ENCODE measurements at places on chromosomes 1 and 21. TPM values are rescaled to one million over a fixed set of nuclear protein-coding genes. Genes with fewer than 3 reads are reported as not detected.

The TMEM81 gene
- 1.8 TPM for total RNA-seq

The MCOLN2 gene
- 6.2 TPM for total RNA-seq

The STXBP3 gene
- 71.0 TPM for total RNA-seq

The MYOM3 gene
- not detected for total RNA-seq

The EXTL2 gene
- 18.5 TPM for total RNA-seq

The PRAMEF11 gene
- total RNA-seq = not detected

The PTPRU gene
- total RNA-seq = 25.8 TPM

The UBL4B gene
- not detected for total RNA-seq

The GUCA2A gene
- not detected for total RNA-seq

The ESRRG gene
- 0.83 TPM for total RNA-seq

The TMEM35B gene
- 36.0 TPM for total RNA-seq

The IRF6 gene
- under 0.01 TPM for total RNA-seq

The NCMAP gene
- not detected for total RNA-seq

- no peak for DNase-seq
Measured at GRCh38 chr1:234433563-234434285, 45.3 kb downstream of the TARBP1 start.

DNA sequence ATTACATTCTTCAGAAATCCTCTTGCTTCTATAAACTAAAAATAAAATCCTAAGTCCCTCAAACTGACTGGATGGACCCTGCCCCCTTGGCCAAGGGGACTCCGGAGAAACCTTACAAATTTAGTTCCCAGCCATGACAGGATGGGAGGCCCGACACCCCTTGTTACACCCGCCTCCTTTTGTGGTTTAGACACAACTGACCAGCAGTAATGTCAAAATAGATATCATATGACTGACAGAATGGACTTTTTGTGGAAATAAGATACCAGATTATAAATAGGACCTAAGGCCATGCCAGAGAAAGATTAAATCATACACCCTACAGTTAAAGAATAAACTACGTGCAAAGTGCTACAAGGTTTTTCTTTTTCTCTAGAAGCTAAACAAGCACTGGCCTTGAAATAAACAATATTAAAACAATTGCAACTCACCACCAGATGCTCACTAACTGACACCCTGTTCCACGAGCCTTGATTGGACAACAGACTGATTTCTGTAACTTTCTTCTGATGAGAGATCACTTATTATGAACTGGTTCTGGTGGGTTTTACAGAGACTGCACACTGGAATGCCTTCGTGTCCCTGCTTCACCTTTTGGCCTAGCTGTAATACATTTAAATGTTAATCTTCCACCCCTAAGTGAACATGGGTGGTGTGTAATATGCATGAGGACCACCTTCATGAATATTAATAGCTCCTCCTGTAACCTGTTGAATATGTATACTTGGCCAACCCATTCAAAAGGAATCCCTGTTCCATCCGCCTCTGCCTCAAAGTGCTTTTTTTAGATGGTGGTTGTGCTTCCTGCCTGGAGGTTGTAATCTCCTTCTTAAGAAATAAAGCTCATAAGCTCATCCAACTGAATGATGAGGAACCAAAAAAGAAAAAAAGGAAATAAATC, 99.6 kb downstream of the ODF2L start:
- DNase-seq = no peak

GRCh38 chr1:1591452-1591851, 8.5 kb downstream of the FNDC10 start:
- no peak for DNase-seq

- DNase-seq = no peak
Measured at GRCh38 chr21:32099812-32100416, 178.9 kb downstream of the MIS18A start.

DNA sequence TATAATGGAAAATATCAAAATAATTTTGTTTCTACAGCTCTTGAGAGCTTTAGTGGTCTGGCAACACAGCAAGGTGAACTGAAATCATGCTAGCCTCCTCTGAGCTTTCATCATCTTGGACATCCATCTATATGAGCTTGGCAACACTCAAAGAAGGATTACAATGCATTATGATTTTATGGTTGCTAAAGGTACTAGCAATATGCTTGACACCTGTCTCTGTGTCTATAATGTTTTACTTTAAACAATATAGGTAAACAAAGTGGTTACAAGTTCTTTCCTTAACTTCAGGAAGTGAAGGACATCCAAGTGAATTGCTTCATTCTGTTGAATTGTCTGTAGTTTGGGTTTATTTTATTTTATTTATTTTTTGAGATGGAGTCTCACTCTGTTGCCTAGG, 203.7 kb upstream of the RRP15 start:
- no peak for DNase-seq

DNA sequence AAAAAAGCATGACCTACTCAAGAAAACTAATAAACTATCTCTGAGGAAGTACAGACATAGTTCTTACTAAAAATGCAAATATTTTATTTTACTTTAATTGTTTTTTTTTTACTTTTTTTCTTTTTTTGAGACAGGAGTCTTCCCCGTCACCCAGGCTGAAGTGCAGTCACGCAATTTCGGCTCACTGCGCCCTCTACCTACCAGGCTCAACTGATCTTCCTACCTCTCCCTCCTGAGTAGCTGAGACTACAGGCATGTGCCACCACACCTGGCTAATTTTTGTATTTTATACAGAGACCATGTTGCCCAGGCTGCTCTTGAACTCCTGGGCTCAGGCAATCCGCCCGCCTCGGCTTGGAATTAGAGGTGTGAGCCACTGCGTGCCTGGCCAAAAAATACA, 1263.1 kb downstream of the KCNT2 start:
- no peak for DNase-seq

DNA sequence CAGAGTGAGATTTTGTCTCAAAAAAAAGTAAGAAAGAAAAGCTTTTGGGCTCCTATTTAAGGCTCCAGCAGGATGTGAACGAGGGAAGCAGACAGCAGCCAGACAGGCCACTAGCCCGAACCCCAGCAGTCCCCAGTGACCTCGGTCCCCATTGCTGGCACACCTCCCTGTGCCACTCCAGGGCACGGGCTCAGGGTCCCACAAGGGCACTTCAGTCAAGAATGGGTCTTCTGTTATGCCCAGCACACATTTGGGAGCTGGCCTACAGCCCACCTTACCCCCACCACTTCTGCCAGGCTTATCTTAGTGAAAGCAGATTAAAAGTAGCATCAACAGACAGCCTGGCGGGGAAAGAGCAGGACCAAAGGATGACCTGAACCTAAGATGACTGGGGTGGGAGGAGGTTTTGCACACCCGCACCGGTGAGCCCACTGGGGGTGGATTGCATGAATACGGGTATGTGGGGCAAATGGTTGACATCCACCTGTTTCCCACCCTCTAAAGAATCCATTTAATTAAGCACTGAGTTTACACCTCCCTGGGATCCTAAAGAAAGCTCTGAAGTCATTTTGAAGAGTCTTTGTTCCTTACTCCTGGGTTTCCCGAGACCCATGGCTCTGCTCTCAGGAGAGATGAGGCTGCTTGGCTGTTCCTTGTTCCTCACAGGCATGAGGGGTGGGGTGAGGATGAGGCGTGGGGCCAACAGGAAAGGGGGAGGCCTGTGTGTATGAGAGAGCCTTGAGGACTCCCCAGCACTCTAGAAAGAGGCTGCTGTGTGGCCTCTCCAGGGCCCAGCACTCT, 4.7 kb downstream of the CHI3L1 start:
- DNase-seq = no peak

- DNase-seq = peak; percentile 78
Measured at GRCh38 chr1:23385119-23385621, 15.5 kb upstream of the ZNF436 start.

DNA sequence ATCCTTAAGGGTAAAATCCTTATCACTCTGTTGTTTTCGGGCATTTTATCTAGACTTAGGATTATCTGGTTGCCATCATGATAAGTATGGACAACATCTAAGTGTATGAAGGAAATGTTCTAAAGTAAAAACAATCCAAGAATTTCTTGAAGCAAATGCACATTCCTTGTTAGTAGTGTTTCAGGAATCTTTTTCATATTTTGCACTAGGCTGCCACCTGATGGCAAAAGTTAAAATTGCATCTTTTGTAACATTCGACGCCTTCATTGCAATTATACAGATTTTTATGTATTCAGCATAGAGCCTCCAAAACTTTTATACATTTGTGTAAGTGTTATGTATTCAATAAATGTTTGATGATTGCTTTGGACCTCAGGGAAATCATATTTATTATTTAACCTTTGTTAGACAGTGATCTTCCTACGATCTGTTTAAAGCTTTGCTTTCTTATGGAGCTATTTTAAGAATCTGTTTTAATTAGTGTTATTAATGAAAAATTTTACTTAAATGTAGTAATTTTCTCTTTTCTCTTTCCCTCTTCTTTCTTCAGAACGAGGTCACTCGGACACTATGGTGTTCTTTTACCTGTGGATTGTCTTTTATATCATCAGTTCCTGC, 49.4 kb upstream of the KIAA1614 start:
- peak; percentile 73 for DNase-seq

DNA sequence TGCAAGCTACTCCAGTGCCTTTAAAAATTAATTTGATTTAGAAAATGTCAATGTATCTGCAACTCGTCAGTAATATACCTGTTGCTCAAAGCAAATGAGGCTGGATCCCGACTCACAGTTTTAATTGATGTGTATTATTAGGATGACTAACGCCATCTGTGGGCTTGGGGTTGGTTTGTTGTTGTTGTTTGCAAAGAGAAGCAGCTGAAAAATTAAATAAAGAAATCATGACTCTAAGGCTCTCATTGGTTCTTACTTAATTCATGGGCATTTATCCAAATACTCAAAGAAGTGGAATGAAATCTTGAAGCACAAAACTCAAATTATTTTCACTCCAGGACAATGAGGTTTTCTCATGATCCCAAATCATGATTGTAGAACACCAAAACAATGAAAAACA, 46.4 kb downstream of the SEC16B start:
- no peak for DNase-seq

- DNase-seq = no peak
Measured at GRCh38 chr1:197633447-197634078, 141.7 kb downstream of the DENND1B start.

- no peak for DNase-seq
Measured at GRCh38 chr1:43885279-43885801, 48.3 kb upstream of the ARTN start.

- no peak for DNase-seq
Measured at GRCh38 chr1:4071653-4072052, 171.6 kb upstream of the C1orf174 start.

GRCh38 chr1:11384170-11384554, 94.8 kb upstream of the DISP3 start:
- DNase-seq = no peak

DNA sequence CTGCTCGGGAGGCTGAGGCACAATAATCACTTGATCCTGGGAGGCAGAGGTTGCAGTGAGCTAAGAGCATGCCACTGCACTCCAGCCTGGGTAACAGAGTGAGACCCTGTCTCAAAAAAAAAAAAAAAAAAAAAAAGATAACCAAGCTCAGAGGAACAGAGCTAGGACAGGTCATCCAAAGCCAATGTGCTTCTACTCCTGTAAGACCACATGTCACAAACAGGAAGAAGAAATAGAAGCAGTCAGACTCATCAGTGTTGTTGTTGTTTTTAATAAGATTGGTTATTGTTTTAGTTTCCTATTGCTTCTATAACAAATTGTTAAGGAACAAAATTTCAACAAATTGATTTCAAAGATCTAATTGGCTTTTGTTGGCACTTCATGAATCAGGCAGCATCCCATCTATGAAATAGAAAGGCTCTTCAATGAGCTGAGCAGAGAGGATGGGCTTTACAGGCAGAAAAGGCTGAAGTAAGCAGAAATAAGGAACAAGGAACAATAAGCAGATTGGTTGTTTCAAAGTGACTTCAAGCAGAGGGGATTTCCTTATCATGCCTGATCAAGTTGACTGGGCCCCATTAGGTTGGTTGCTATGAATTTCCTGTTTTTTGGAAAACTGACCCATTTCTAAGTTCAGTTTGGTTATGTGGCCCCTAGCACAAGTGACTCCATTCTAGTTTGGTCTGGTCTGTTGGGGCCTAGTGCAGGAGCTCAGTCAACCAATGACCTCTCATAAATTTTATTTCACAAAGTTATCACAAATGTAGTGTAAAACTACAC, 6.0 kb upstream of the AKNAD1 start:
- DNase-seq = no peak

- peak; percentile 71 for DNase-seq
Measured at GRCh38 chr1:45512641-45513054, 9.0 kb downstream of the PRDX1 start.

- DNase-seq = no peak
Measured at GRCh38 chr1:147608596-147608995, 61.7 kb downstream of the ACP6 start.

DNA sequence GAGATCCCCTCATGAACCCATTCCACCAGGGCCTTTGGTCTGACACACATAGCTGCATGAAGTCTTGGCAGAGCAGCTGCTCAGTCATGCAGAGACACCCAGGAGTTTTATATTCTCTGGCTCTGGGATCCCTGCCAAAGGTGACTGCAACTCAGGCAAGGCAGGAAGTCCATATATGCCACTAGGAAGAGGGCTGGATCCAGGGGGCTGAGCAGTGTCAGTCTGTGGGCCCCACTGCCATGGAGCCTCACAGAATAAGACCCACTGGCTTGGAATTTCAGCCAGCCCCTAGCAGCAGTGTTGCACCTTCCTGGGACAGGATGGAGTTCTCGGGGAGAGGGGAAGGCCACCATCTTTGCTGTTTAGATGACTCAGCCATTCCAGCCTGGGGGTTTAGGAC, 199.7 kb downstream of the TBX15 start:
- DNase-seq = peak; percentile 35

GRCh38 chr21:46066591-46067331, 31.2 kb upstream of the COL6A2 start:
- peak; percentile 69 for DNase-seq

GRCh38 chr1:158179301-158180041, 1.2 kb upstream of the CD1D start:
- DNase-seq = no peak

- no peak for DNase-seq
Measured at GRCh38 chr1:205939690-205940330, 3.4 kb downstream of the SLC26A9 start.

GRCh38 chr1:11654137-11654938, at the start of the genes FBXO2 and FBXO44:
TSS of gene FBXO2 (minus strand) at chr1:11654429. CDS start at chr1:11654340, 89 bp downstream.
TSS of gene FBXO44 (plus strand) at chr1:11654877. CDS start at chr1:11655836, 959 bp downstream.
- DNase-seq = no peak

DNA sequence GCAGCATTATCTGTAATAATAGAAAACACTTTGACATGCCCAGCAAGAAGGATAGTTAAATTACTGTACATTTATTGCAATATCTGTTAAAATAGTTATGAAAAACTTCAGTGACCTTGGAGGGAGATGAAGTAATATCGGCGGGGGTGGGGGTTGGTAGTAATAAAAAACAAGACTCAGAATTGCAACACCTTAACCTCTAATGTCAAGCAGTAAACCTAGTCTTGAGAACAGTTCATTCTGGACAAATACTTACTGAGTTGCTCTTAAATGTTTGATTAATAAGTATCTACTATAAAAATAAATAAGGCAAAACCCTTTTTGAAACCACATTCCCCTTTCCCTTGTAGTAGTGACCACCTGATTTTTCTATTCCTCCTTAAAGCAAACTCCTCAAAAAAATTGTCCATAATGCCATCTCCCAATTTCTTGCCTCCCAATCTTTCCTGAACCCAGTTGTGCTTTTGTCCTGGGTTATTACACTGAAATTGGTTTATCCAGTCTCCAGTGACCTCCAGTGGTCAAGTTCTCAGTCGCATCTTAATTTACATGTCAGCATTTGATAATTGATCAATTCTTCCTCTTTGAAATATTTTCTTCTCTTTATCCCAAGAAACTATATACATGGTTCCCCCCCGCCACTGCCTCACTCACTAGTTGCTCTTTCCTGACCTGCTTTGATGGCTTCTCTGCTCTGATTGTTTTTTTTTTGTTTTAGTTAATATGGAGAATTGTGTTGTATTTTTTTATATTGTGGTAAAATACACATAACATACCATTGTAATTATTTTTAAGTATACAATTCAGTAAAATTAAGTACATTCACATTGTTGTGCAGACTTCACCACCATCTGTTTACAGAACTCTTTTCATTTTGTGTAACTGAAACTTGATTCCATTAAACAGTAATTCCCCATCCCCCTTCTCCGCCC, 36.8 kb downstream of the RAP1A start:
- DNase-seq = peak; percentile 42
